COR-L47 (cell line): ENCODE measurements at places on chromosomes 7 and 10.

DNA sequence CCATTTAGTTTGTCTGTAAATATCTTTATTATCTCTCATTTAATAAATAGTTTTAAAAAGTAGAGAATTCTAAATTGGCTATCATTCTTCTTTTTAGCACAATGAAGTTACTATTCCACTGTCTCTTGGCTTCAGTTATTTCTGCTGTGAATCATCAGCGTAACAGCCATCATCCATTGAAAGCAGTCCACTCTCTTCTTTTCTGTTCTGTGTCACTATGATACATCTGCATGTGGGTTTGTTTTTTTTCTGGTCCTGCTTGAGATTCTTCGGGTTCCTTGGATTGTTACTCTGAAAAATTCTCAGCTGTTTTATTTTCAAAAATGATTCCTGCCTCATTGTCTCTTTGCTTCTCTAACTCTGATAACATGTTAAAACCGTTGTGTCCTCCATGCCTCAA, 52.5 kb downstream of the CSGALNACT2 start:
- DNase-seq, result no peak

- peak; percentile 54 for DNase-seq
Measured at GRCh38 chr7:97871659-97872024, 566 bp downstream of the ASNS start.

DNA sequence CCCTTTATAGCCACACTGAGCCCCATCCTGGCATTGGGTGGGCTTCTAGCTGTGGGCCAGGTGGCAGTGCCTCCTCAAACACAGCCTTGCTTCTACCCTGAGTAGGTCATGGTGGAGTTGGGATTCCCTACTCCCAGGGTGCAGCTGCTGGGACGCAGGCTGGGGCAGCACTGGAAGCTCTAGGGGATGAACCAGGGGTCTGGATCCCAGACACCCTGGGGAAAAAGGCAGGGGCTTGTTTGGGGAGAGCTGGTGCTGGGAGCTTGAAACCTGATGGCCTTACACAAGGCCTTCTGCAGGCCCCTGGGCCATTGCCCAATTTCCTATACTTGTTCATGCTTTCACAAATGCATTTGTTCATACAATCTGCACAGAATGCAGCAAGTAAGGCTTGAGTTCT, 103.7 kb upstream of the CTBP2 start:
- no peak for DNase-seq

DNA sequence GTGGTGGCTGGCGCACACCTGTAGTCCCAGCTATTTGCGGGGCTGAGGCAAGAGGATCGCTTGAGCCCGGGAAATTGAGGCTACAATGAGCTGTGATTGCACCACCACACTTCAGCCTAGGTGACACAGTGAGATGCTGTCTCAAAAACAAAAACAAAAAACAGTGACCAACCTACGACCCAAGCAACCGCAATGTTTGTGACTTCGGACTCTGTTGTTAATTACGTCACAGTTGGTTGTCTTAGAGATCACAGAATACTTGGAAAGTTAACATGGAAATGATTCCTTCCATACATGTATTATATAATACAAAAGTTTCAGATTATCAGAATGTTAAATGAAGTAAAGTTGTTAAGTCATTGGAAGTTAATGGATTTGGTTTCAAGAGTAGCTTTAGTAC, 106.2 kb downstream of the REEP3 start:
- no peak for DNase-seq

- no peak for DNase-seq
Measured at GRCh38 chr10:27685681-27686080, 59.9 kb downstream of the MKX start.

DNA sequence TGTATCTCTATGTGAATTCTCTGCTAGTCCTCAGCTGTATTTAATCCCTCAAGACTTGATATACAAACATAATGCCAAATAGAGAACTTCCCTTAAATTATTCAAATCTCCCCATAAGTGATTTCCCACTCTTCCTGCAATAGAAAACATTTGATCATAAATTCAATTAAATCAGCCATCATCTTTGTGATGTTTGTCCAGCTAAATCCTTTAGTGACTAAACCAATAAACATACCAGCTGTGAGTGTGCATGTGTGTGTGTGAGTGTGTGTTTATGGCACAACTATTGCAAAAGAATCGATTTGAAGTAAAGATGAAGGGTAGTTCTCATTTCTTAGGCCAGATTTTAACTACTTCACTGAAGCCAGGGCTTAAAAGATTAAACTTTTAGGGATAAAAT, 175.5 kb upstream of the FZD1 start:
- no peak for DNase-seq

DNA sequence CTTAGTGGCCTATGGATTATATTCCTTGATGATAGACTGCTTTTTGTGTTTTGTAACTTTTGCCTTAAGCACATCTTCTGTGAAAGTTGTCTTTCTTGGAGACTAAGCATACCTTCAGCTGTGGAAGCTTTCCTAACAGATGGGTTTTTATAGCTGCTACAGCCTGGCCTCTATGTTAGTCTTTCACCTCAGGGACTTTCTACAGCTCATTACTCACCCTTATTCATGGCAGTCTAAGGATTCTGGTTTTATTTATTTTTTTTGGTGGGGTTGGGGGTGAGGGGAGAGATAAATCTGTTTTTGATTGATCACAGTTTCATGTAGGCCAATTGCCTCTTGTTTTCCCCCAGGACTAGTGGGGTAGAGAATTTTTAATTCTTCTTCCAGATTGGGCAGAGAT, 219.9 kb downstream of the DKK1 start:
- DNase-seq, result no peak

DNA sequence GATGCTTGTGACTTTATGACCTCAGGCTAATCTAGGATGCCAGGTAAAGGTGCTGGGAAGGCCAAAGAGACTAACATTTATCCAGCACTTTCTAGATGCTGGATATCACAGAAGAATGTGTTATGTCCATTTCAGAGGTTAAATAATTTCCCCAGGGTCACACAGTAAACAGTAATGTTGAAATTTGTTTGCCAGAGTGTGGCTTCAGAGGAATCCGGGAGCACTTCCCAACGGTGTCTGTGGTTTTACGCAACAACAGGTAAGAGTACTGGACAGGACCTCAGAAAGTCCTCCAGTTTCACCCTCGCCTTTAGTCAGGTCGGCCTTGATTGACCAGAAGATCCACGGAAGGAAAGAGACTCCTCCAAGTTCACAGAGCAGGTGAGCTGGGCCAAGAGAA, 1.7 kb downstream of the SHTN1 start:
- no peak for DNase-seq

DNA sequence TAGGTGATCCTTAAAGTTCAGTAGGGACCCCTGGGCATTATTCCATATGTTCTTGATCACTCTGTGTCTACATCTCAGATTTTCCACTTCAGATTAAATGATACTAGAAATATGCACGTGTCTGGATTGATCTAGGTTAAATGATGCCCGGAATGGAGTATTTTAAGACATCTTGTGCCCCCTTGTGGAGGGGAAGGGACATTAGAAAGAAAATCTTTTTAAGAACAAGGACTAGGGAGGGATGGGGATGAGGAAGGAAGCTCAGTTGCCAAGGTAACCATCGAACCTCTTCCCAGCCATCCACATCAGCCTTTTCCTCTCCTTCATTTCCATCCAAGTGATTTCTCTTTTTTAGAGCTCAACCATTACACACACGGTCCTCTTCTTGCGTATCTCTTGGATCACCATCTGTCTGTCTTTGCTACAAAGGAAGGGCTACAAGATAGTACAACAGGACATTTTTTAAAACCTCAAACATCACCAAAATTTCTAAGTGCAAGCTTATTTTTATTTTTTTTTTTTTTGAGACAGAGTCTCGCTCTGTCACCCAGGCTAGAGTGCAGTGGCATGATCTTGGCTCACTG, 40.5 kb downstream of the PRSS2 start:
- peak; percentile 44 for DNase-seq

GRCh38 chr7:101882005-101882421, 64.6 kb downstream of the CUX1 start:
- no peak for DNase-seq

DNA sequence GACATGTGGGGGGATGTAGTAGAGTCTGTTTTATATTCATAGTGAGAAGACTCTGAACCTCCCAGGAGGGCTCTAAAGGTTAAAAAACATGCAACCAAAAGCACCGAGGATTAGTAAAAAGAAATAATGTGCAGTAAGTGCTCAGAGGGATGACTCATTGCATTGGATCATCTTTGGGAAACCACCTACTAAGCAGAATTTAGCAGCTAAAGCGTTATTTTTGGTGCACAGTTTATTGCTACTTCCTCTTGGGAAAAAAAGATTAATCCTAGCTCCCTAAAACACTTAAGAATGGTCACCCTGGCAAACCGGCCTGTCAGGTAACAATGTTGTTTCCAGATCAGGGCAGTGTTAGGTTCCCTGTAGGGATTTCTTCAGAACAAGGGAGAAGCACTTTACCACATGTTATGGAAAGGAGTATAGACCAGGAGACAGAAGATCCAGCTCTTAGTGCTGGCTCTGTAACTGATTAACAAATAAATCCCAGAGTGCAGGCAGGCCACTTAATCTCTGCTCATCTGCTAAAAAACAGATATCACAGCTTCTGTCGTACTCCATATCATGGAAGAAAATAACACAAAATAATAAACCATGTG, 44.8 kb upstream of the FAM133B start:
- DNase-seq, result no peak
